Activated B cell treated with CpG ODN at 0.5 μM for 24 hours (primary cell): ENCODE measurements at places on chromosomes 1 and 21. TPM values are rescaled to one million over a fixed set of nuclear protein-coding genes. Genes with fewer than 3 reads are reported as not detected.

DNA sequence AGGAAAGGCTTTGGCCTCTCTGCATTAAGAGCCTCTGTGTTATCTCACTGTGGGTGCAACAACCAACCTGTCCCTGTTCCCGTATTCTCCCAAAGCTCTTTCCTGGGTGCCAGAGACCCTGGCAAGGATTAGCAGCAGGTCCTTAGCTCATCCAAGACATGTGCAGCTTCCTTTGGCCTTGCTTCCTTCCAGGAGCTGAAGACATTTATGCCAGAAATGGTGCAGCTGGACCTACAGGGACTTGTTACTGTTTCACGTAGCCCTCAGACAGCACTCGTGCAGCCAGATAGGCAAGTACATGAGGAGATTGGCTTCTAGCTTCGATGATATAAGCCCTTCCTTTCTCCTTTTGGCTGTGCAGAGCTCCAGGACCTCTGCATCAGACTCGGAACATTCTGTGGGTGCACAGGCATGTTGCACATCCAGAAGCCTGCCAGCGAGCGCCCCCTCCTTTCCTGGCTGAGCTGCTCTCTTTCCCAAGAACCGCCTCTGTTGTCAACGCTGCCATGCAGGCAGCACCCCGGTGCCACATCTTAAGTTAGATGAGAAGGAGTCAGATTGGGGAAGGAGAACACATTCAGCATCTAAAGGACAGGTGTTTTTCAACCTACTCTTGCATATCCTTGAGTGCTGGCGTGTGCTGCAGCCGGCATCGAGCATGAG lies 284.5 kb upstream of the PLXNA2 start:
- no peaks in the 10 kb centered on the region for H3K4me1 ChIP-seq
- H3K36me3 ChIP-seq = no peaks in the 10 kb centered on the region
- H3K27me3 ChIP-seq = peaks cover 4% of the 10 kb centered on the region
- no peak overlapping the region for H3K27ac ChIP-seq
- no peak for DNase-seq

DNA sequence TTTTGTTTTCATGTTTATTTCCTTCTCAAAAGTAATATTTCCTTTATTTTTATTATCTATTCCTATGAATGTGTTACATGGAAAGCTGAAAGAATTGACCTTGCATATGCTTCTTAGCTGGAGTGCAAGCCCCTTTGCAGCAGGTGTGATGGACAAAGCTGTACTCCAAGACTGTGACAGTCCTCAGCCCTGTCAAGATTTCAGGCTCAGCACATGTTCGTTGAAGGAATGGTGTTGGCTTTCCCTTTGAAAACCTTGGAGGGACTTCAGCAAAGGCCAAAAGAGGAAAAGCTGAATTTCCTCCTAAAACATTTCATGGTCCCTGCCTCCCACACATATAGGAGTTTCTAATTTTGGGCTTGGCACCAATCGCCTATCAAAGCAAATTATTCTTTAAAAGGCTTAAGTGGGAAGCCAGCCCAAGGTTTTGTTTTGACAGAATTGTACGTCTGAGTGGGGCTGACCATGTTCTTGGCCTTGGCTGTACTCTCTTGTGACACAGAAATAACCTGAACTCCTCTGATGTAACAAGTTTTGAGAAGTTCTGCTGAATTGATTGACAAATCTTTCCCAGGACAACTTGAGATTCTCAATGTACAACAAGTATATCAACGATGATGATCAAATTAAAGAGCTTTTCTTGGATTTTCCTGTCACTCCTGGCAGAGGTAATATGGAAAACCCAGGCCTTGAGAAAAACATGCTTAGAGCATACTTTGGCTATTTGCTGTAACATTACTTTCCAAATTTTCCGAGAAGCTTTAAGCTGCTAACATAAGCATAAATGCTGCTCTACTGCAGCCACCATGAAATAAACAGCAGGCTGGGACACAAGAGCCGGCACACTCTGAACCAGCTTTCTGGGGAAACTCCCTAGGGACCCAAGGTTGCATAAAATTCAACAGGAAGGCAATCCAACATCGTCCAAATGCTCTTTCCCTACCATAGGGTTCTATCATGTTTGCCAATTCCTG lies 135.7 kb upstream of the ZNF648 start:
- no peak overlapping the region for H3K27ac ChIP-seq
- H3K4me1 ChIP-seq = no peaks in the 10 kb centered on the region
- peaks cover 7% of the 10 kb centered on the region for H3K27me3 ChIP-seq
- no peaks in the 10 kb centered on the region for H3K36me3 ChIP-seq
- no peak overlapping the region for H3K4me3 ChIP-seq

DNA sequence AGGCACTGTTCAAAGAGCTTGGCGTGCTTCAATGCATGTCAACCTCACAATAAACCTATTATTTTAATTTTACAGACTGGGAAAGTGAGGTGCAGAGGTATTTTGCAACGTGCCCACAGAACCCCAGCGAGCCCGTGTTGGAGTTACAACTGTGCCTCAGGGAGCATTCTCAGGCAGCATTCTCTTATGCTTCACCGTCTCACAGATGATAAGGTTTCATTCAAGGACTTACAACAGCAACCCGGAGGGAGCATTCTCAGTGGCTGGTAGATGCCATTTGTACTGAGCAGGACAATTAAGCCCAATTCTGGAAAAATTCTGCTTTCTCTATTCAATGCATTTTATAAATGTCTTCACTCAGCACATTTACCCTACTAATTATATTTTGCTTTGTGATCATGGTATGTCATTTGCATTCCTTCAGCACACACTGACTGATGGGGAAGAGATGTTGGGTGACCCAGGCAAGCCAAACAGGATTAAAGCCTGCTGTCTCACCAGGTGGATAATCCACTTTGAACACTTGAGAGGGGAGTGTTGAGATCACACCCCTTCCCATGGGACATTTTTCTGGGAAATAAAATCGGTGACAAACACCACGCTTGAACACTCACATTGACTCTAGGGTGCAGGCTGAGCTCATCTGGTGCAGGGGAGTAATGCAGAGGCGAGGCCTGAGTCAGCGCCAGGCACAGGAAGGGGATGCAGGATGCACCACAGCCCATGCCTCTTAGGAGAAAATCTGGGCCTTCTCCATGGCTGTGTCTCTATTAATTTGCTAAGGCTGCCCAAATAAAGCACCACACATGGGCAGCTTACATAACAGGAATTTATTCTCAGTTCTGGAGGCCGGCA lies 113.9 kb downstream of the CLIC6 start:
- H3K4me1 ChIP-seq = no peaks in the 10 kb centered on the region
- H3K4me3 ChIP-seq = no peak overlapping the region
- no peak for DNase-seq
- H3K36me3 ChIP-seq = no peaks in the 10 kb centered on the region
- peaks cover 4% of the 10 kb centered on the region for H3K27me3 ChIP-seq

RUNX3 gene
- total RNA-seq = 141 and 153 TPM in 2 replicates

OR6K3 gene
- not detected in 2 replicates for total RNA-seq
